ENCODE measurements at places on chromosomes 13 and 19. TPM values are rescaled to one million over a fixed set of nuclear protein-coding genes. Genes with fewer than 3 reads are reported as not detected.

DNA sequence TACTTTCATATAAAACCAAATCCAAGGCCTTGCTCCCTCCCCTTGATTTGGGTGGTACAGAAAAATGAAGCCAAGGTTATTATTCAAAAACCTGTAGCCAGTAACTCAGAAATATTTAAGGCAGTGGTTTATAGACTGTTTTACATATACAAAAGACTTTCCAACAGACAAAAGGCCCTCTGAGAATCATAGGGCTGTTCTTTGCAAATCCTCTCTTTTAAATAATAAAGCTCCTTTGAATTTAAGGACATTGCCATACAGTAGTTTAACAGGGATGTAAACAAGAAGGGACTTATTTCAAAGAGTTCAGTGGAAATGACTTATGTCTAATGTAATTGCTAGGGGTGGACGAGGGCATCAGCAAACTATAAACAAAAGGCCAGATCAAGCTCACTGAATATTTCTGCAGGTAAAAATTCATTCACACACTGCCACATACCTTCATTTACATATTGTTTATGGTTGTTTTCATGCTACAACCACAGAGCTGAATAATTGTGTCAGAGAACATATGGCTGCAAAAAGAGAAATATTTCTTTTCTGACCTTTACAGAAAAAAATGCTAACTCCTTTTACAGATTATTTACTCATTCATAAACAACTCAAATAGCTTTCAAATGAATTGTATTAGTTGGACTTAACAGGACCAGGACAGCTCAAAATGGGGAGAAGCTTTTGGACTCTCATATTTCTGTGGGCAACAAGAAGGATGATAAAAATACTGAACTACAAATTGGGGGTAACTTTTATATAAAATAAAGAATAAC, 665.6 kb downstream of the SLITRK1 start:
- no peaks in the 10 kb centered on the region for H3K27me3 ChIP-seq
- DNase-seq, result no peak
- no peak overlapping the region for H3K4me3 ChIP-seq
- H3K27ac ChIP-seq, result no peak overlapping the region

- H3K27me3 ChIP-seq, result peaks cover 22% of the 10 kb centered on the region
- no peaks in the 10 kb centered on the region for H3K4me1 ChIP-seq
- H3K36me3 ChIP-seq, result no peaks in the 10 kb centered on the region
- no peak for DNase-seq
- H3K4me3 ChIP-seq, result no peak overlapping the region
Observed at GRCh38 chr19:46186101-46186716, 38.2 kb downstream of the IGFL2 start.

- no peak overlapping the region for H3K4me3 ChIP-seq
- no peaks in the 10 kb centered on the region for H3K27me3 ChIP-seq
- H3K4me1 ChIP-seq, result peaks cover 10% of the 10 kb centered on the region
- no peak overlapping the region for H3K27ac ChIP-seq
Observed at GRCh38 chr19:17385878-17386611, 8.0 kb downstream of the CCDC194 start.

- H3K36me3 ChIP-seq, result peaks cover 32% of the 10 kb centered on the region
- DNase-seq, result no peak
- H3K27ac ChIP-seq, result no peak overlapping the region
- no peaks in the 10 kb centered on the region for H3K27me3 ChIP-seq
Observed at GRCh38 chr19:58317476-58318072, 9.2 kb upstream of the ZSCAN22 start.

DNA sequence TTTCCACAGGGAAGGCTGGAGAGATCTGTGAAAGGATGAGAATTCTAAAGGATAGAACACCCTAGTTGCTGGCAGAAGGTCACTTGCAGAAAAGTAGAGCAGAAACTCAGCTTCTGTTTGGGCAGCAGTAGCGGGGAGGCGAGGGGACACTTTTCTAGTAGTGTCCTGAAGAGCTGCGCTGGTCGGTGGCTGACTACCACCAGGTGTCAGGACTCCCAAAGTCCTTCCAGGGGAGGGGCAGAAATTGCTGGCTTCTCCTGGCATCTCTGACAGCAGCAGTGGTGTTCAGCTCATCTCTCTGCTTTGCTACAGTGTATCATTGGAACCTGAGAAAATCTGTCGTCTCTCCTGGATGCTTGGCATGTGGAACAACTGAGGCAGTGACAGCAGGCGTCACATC, 120.9 kb downstream of the ZDHHC20 start:
- DNase-seq, result no peak
- H3K36me3 ChIP-seq, result no peaks in the 10 kb centered on the region
- H3K4me1 ChIP-seq, result no peaks in the 10 kb centered on the region
- no peak overlapping the region for H3K27ac ChIP-seq
- no peak overlapping the region for H3K4me3 ChIP-seq

DNA sequence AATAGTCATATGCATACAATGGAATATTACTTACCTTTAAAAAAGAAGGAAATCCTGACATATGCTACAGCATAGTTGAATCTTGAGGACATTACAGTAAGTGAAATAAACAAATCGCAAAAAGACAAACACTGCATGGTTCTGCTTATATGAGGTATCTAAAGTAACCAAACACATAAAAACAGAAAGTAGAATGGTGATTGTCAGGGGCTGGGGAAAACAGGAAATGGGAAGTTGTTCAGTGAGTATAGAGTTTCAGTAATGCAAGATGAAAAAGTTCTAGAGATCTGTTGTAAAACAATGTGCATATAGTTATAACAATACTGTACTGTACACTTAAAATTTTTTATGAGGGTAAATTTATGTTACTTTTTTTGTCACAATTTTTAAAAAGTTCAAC, 219.4 kb downstream of the KLF5 start:
- no peaks in the 10 kb centered on the region for H3K36me3 ChIP-seq
- no peak for DNase-seq
- no peaks in the 10 kb centered on the region for H3K27me3 ChIP-seq
- H3K27ac ChIP-seq, result no peak overlapping the region

- peaks cover 83% of the 10 kb centered on the region for H3K36me3 ChIP-seq
- no peak overlapping the region for H3K27ac ChIP-seq
- H3K4me1 ChIP-seq, result peaks cover 16% of the 10 kb centered on the region
- H3K27me3 ChIP-seq, result no peaks in the 10 kb centered on the region
Observed at GRCh38 chr13:77001963-77002587, 10.2 kb downstream of the CLN5 start.

DNA sequence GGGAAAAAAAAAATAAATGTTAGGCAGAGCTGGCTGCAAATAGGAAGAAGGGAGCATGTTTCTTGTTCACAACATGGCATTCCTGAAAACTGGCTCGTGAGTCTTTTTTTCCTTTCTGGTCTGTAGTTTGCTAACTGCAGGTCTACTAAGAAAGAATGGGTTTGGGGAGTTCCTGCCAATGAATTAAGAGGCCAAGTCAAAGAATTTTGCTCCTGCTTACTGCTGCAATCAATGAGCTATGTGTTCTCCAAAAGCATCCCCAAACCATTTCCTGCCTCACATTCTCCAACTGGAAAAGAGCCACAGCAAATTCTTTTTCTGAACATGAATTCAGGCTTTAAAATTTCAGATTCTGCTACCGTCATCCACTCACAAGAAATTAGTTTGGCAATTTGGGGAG, 88.6 kb downstream of the DCT start:
- H3K36me3 ChIP-seq, result no peaks in the 10 kb centered on the region
- H3K27ac ChIP-seq, result no peak overlapping the region
- no peaks in the 10 kb centered on the region for H3K27me3 ChIP-seq
- H3K4me3 ChIP-seq, result no peak overlapping the region

DNA sequence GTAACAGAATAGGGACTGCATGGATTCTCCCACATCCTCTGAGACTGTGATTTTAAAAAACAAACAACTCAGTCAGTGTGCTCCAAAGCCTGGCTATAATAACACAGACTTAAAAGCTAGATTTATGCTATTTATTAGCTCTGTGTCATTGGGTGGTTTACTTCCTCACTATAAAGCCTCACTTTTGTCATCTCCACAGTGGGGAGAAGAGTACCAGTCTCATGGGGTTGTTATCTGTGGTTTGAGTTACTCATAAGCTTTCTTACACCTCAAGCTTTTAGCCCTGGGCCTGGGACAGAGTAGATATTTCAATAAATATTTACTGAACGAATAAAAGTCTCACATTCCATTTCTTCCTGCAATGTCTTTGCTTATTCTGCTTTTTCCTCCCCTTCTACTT, 5.3 kb downstream of the RNASEH2B start:
- H3K36me3 ChIP-seq, result no peaks in the 10 kb centered on the region
- H3K4me1 ChIP-seq, result peaks cover 54% of the 10 kb centered on the region
- H3K27me3 ChIP-seq, result no peaks in the 10 kb centered on the region
- H3K27ac ChIP-seq, result no peak overlapping the region

GRCh38 chr13:44053208-44053607, 173.5 kb downstream of the LACC1 start:
- H3K4me1 ChIP-seq, result peaks cover 17% of the 10 kb centered on the region
- DNase-seq, result no peak
- peak overlapping the region; percentile 4 for H3K4me3 ChIP-seq
- H3K36me3 ChIP-seq, result no peaks in the 10 kb centered on the region

DNA sequence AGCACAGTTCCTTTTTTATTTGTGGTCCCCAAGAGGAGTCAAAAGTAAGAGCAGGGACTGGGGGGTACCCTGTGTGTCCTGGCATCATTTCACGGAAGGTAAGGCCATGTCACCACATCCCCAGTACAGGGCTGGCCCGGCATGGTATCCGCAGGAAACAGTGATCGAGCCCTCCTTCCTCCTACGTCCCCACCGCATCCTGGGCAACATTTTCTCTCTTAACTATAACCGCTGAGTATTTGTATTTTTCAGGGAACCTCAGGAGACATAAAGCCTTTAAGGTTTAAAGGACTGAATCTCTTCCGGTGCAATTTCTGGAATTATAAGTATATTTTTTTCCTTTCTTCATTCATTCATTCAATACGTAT, 13.6 kb upstream of the LATS2 start:
- peak overlapping the region; percentile 52 for H3K4me3 ChIP-seq
- H3K36me3 ChIP-seq, result no peaks in the 10 kb centered on the region
- no peaks in the 10 kb centered on the region for H3K27me3 ChIP-seq
- peak overlapping the region; percentile 80 for H3K27ac ChIP-seq
- peaks cover 29% of the 10 kb centered on the region for H3K4me1 ChIP-seq

DNA sequence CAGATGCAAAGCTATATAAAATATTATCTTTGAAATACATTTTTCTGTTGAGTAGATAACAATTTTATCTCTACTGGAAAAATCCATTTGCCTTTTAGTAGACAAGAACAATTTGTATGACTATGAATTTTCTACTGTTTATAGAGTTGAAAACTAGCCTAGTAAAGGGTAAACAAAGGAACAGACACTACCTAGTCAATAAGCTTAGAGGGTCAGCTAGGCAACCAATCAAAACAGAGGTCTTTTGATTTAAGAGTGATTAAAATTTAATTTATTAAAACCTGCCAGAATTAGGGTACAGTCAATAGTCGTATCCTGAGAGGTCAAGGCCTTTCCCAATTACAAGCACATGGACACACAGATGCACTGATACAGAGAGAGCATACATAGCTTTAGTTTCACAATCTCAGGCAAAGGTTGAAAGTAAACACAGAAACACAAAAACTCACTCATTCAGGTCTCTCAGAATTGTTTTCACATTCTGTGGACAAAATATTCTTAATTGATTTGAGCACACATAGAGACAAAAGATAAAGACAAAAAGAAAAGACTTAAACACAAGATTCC, 24.5 kb upstream of the GPC6 start:
- no peak for DNase-seq
- no peaks in the 10 kb centered on the region for H3K27me3 ChIP-seq
- no peak overlapping the region for H3K4me3 ChIP-seq
- no peaks in the 10 kb centered on the region for H3K4me1 ChIP-seq

DNA sequence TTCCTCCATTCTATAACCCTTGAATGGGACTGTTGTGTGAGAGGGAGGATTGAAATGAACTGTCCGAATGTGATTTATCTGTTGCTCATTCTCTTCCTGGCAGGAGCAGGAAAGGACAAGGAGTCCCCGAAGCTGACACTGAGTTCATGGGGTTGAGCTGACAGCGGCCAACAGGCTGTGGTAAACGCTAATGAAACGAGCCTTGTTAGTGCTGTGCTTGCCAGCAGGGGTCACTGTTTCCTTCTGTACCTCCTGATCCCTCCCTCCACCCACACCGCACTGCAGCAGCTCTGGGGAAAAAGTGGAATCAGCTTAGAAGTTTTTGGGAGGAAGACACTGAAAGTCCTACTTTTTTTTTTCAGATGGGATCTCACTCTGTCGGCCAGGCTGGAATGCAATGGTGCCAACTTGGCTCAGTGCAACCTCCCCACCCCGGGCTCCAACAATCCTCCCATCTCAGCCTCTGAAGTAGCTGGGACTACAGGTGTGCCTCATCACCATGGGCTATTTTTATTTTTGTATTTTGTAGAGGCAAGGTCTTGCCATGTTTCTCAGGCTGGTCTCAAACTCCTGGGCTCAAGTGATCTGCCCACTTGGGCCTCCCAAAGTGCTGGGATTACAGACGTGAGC, 6.7 kb upstream of the ZNF761 start:
- H3K36me3 ChIP-seq, result no peaks in the 10 kb centered on the region
- peaks cover 5% of the 10 kb centered on the region for H3K4me1 ChIP-seq
- no peaks in the 10 kb centered on the region for H3K27me3 ChIP-seq
- H3K27ac ChIP-seq, result no peak overlapping the region

DNA sequence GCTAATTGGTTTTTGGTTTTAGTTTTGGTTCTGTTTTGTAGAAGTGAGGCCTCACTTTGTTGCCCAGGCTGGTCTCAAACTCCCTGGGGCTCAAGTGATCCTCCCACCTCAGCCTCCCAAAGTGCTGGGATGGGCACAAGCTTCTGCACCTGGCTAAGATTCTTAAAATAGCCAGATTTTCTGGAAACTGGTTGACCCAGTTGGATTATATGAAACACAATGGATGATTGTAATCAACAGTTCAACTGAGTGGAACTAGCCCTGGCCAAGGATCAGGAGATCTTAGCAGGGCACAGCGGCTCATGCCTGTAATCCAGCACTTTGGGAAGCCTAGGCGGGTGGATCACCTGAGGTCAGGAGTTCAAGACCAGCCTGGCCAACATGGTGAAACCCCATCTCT, 29.6 kb upstream of the MRI1 start:
- no peaks in the 10 kb centered on the region for H3K36me3 ChIP-seq
- H3K27me3 ChIP-seq, result no peaks in the 10 kb centered on the region
- H3K27ac ChIP-seq, result no peak overlapping the region
- no peak overlapping the region for H3K4me3 ChIP-seq
- H3K4me1 ChIP-seq, result peaks cover 14% of the 10 kb centered on the region
- DNase-seq, result no peak

The TTYH1 gene
- not detected for total RNA-seq

The KBTBD6 gene
- 5.7 TPM for total RNA-seq

The TJP3 gene
- total RNA-seq, result 23.0 TPM

The ZNF730 gene
- total RNA-seq, result 0.81 TPM

The ODAD3 gene
- total RNA-seq, result 0.49 TPM

The TPTE2 gene
- not detected for total RNA-seq

The ZNF549 gene
- total RNA-seq, result 6.4 TPM

The TEX101 gene
- total RNA-seq, result not detected

The CYP4F3 gene
- 0.41 TPM for total RNA-seq

The CD177 gene
- 3.1 TPM for total RNA-seq

The ZNF284 gene
- total RNA-seq, result 2.9 TPM
